ENCODE measurements at places on chromosomes 3 and 15. TPM values are rescaled to one million over a fixed set of nuclear protein-coding genes. Genes with fewer than 3 reads are reported as not detected.

The CDC25A gene
- 2.9 TPM for polyA plus RNA-seq

The BTBD1 gene
- polyA plus RNA-seq, result 18.1 TPM

The ZNF280D gene
- 7.1 TPM for polyA plus RNA-seq

The MYO5C gene
- 5.4 TPM for polyA plus RNA-seq

The ARGFX gene
- not detected for polyA plus RNA-seq

The APPL1 gene
- 12.8 TPM for polyA plus RNA-seq

The MESP2 gene
- polyA plus RNA-seq, result 0.75 TPM

The GPR15 gene
- polyA plus RNA-seq, result 0.86 TPM

The OR5H14 gene
- not detected for polyA plus RNA-seq

The SLC33A1 gene
- 4.1 TPM for polyA plus RNA-seq

The ROPN1 gene
- polyA plus RNA-seq, result not detected

The ABHD5 gene
- 40.0 TPM for polyA plus RNA-seq

The ACTC1 gene
- polyA plus RNA-seq, result 0.53 TPM

The PLA2G4E gene
- 2.5 TPM for polyA plus RNA-seq

All from esophagus (tissue), 2 donors.